ENCODE measurements at places on chromosomes 12 and 14. TPM values are rescaled to one million over a fixed set of nuclear protein-coding genes. Genes with fewer than 3 reads are reported as not detected.

The ADAMTS20 gene
- total RNA-seq, result not detected

The LBHD2 gene
- 0.72 TPM for total RNA-seq

The EFCAB11 gene
- total RNA-seq, result 46.5 TPM

- DNase-seq, result peak; percentile 29
Observed at GRCh38 chr12:110245369-110245772, 35.7 kb upstream of the ATP2A2 start.

- no peak for DNase-seq
Observed at GRCh38 chr12:51262758-51263177, 7.4 kb downstream of the SMAGP start.

GRCh38 chr12:32454075-32454474 lies 54.7 kb downstream of the FGD4 start:
- DNase-seq, result no peak

DNA sequence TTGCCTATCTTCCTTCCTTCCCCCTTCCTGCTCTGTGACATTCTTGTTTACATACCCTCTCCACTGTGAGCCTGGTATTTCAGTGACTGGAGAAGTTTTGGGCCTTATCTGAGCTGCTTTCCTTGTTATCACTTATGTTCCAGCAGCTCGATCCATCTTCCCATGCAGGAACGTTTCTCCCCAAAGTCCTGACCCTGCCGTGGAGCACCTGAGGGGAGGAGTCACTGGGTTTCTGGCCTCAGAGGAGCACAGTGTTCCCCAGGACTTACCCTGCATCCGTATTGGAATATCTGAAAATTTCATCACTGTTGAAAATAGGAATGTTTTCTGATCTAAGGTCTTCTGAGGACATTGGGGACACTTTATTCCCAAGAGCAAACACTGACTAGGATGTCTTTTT lies 141.8 kb downstream of the CACNA1C start:
- no peak for DNase-seq

GRCh38 chr12:96948782-96949181 lies 41.7 kb downstream of the NEDD1 start:
- no peak for DNase-seq

GRCh38 chr12:4256043-4256826 lies 17.3 kb upstream of the CCND2 start:
- DNase-seq, result no peak

DNA sequence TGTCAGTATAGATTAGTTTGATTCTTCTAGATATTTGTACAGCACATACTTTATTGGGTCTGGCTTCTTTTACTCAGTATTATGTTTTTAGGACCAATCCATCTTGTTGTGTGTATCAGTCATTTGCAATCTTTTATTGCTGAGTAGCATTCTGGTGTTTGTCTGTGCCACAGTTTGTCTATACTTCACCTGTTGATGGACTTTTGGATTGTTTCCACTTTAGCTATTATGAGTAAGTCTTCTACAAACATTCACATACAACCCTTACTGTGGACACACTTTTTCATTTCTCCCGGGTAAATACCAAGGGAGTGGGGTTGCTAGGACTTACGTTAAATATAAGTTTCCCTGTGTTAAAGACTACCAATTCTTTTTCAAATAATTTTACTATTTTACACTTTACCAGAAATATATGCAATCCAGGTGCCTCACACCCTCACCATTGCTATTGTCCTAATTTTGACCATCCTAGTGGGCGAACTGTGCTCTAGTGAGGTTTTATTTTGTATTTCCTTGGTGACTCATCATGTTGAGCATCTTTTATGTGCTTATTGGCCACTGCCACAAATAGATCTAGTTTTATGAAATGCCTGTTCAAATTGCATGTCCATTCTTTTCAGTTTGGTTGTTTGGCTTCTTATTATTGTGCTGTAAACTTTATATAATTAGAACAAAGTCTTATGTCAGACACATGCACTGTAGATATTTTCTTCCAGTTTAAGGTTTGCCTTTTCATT lies 304.7 kb upstream of the TMTC1 start:
- no peak for DNase-seq

DNA sequence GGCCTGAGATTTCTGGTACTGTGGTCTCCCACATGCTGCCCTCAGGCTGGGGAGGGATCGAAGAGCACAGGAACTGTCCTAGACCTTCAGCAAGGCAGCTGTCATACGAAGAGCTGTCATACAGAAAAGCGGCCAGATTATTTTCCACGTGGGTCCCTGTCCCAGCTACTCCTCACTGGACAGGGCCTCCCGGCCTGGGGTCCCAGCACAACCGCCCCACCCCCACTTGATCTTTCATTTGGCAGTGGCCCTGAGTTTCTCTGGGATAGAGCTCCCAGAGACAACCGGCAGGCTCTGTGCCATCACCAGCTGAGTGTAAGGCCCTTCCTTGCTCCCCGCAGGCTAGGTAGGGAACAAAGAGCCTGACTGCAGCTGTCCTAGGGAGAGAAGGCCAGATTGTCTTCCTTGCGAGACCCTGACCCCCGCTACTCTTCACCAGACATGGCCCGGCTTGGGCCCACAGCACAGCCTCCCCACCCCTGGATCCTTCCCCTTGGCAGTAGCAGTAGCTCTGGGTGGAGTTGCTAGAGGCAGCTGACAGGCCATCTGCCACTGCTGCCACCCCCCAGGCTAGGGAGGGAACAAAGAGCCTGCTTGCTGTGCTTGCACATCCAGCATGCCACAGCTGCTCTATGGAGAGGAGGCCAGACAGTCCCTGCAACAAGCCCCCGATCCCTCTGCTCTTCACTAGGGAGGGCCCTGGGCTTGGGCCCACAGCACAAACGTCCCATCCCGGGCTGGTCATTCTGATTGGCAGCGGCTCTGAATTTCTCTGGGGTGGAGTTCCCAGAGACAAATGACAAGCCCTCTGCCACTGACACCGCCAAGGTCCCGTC lies 3.1 kb upstream of the OR4N2 start:
- DNase-seq, result no peak

GRCh38 chr14:100815478-100816285 lies 10.2 kb upstream of the MEG3 start:
- peak; percentile 91 for DNase-seq

- peak; percentile 15 for DNase-seq
Observed at GRCh38 chr12:45655186-45655585, 74.3 kb upstream of the ARID2 start.

DNA sequence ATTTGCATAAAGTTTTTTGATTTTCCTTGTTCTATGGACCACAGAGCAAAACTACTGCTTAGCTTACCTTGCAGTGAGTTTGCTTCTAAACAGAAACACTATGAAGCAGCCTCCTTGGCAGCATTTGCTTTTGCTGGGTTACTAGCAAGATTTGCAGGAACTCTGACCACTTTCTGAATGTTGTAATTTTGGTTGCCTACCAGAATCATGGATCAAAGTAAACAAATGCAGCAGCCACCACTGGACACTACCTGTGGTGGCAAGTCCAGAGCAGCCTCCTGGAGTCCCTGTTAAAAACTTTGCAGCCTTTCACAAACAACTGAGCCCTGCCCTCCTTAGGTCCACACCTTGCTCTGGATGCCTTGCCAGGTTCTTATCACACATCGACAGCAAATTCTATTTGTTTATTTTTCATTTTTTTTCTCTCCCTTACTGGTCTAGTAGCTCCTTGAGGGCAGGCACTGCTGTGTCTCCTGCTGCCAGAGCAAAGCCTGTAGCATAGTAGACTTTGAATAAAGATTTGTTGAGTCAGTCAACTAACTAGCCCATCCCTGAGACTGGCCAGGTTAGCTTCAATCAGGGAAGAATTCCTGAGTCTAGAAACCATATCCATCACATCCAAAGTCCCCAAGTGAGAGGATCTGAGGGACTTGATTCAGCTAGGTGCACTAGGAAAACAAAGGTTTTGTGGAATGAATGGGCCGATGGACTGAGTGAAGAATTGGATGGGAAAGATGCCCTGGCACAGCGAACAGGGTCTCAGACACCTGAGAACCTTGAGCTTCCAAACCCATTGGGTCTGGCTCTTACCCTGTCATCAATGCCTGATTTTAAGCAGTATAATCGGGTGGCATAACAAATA lies 5.7 kb downstream of the TTC6 start:
- DNase-seq, result no peak

GRCh38 chr12:8699714-8700113 lies 1.9 kb downstream of the RIMKLB start:
- no peak for DNase-seq

GRCh38 chr12:101563212-101563611 lies 31.6 kb upstream of the MYBPC1 start:
- no peak for DNase-seq

Data from HepG2 (cell line).